ENCODE measurements at places on chromosomes 2 and 18. TPM values are rescaled to one million over a fixed set of nuclear protein-coding genes. Genes with fewer than 3 reads are reported as not detected.

PLA2R1 gene
- total RNA-seq = not detected

HOXD12 gene
- not detected for total RNA-seq

PLGLB1 gene
- total RNA-seq = 0.92 TPM

CDH20 gene
- total RNA-seq = not detected

NEU4 gene
- not detected for total RNA-seq

GRB14 gene
- 0.25 TPM for total RNA-seq

- no peak for DNase-seq
Observed at GRCh38 chr2:23092831-23093230, 292.1 kb upstream of the KLHL29 start.

DNA sequence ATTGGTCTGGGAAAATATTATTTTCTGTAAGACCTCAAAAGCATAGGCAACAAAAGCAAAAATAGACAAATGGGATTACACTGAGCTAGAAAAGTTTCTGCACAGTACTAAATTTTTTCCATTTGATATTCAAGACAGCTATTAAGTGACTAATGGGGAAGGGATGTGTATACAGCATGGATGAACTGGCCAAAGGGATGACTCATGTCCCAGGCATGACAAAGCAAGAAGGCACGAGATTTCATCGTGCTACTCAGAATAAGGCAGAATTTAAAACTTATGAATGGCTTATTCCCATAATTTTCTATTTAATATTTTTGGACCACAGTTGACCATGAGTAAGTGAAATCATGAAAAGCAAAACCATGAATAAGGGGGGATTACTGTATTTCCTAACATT is 1250.1 kb upstream of the GYPC start:
- no peak for DNase-seq

DNA sequence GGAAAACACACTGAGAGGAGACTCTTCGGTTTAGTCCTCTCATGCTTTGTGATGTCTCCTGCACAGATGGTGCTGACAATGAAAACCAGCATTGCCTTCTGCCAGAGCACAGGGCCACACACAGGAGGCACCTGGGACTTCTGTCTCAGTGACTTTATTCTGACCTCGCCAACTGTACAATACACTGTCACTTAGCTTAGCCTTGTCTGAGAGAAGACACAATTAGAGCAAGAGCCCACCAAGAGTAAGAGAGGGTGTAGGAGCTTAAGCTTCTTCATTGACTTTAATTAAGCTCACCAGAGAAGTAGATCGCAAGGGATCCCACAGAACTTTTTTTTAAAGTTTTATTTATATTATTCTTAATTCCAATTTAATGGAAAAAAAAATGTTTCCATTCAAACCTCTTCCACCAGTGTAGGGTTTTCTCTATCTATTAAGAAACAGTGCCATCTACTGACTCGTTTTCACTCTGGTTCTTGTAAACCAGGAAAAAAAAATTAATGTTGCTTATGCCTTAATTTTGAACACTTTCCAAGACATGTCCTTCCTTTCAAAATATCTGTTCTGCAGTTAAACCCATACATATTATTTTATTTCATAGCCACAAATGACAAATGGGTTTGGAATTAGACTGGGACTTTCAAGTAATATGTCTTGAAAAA is 42.4 kb upstream of the DDX18 start:
- peak; percentile 14 for DNase-seq

- no peak for DNase-seq
Observed at GRCh38 chr2:88170472-88170892, 336 bp downstream of the THNSL2 start.

DNA sequence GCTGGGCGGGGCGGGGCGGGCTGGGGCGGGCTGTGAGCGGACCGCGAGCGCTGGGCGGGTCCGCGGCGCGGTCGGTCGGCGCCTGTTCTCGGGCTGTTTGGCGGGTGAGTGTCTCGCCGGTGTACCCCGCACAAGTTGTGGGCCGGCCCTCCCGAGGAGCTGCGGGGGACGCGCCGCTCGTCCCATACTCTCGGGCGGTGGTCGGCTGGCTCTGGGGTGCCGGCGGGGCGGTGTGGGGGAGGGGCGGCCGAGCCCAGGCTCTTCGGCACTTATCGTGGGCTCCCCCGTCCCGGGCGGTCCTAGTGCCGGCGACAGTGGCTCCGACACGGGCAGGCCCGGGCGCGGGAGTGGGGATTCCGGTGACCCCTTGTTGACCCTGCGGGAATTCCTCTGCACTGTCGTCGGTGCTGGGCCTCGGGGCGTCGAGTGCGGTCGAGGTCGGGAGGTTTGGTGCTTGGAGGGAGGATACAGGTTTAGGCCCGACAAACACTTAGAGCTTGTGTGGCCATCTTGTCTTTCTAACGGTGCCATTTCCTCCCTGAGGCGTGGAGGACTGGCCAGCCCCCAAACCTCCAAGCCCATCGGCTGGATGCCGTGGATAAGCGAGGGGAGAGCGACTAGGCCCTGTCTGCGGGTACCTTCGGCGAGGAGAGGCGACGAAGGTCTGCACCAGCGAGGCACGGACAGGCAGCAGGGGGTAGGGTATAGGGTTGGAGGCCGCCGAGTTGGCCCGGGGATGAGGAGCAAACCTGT is at the start of gene SEPTIN2:
SEPTIN2 (plus strand) TSS at position 47 of the 753 bp plus-strand sequence. CDS start 8,308 bp downstream, outside the sequence.
- DNase-seq = peak; percentile 67

DNA sequence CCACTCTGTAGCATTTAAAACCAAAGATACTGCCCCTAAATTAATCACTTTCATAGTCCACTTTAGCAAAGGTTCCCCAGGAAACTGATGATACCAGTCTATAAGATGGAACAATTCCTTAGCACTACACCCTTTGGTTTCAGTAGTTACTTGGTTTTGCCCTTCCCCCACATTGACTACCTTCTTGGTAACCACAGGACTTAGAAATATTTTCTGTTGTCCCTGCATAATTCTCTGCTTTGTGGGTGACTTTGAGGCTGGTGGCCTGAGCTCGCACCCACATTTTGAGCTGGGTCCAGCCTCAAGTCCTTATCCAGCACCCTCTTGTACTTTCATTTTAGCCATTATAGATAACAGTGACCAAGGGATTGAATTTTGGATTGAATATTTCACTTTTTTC is 23.1 kb downstream of the ELP2 start:
- no peak for DNase-seq

DNA sequence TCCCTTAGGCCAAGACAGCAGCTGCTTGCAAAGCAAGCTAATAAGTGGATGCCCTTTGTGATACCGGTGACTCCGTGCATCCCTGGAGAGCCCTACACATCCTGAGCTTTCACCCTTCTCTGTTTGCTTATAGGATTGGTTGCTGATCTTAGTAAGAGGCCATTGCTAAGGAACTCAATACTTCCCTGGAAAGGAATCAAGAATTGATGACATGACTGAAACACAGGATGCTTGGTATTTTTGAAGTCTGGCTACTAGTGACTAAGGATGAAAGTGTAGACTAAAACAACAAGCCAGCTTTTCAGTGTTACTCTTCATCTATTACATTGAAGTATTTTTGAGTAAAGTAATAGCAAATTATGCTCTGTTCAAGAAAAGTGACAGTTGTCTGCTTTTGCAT is 123.0 kb upstream of the SERPINE2 start:
- DNase-seq = no peak

DNA sequence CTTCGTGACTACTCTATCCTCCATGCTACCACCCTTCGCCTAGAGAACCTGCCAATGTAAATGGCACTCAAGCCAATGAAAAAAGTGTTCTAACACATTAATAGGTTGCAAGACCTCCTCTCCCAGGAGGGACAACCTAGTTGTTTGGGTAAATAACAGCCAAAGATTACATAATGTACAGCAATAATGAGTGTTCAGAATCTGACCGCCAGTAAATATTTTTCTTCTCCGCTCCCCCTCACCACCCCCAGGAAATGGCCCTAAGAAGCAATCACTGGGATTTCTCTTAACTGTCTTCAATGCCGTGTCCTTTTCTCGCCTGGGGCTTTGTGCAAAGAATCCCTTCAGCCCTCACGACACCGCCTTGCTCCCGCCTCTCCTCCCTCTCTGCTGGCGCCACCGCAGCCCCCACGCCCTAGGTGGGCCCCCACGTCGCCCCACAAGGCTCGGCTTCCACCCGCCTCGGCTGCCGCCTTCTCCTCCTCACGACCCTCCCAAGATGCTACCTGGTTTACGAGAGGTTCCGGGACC is 458 bp downstream of the HYCC2 start:
- DNase-seq = peak; percentile 58

DNA sequence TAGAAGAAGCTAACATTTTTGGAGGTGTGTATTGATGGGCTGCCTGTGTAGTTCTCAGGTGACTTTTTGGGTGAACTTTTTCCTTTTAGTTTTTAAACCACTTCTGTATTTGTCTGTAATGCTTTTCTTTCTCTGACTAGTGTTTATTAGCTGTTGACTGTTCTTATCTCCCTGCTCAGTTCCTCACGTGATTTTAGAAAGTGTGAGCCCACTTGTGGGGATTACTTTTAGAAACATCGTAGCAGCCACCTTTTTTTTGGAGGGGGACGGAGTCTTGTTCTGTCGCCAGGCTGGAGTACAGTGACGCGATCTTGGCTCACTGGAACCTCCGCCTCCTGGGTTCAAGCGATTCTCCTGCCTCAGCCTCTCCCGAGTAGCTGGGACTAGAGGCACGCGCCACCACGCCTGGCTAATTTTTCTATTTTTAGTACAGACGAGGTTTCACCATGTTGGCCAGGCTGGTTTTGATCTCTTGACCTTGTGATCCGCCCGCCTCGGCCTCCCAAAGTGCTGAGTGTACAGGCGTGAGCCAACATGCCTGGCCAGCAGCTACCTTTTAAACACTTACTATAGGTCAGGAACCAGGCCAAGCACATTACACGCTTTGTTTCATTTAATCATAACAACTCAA is 9.2 kb upstream of the CDKL4 start:
- DNase-seq = no peak

DNA sequence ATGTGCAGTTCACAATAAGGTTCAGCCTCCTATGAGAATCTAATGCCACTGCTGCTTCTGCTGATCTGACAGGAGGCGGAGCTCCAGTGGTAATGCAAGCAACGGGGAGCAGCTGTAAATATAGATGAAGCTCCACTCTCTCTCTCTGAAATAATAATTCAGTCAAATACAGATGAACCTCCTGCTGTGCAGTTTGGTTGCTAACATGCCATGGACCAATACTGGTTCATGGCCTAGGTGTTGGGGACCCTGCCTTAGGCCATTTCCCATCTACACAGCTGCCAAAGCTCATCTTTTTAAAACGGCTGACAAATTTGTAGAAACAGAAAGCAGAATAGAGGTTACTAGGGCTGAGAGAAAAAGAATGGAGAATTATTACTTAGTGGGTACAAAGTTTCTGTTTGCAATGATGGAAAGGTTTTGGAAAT is 10.7 kb upstream of the HNRNPA3 start:
- no peak for DNase-seq

GRCh38 chr2:33077844-33078243 is 131.1 kb downstream of the LTBP1 start:
- DNase-seq = no peak

DNA sequence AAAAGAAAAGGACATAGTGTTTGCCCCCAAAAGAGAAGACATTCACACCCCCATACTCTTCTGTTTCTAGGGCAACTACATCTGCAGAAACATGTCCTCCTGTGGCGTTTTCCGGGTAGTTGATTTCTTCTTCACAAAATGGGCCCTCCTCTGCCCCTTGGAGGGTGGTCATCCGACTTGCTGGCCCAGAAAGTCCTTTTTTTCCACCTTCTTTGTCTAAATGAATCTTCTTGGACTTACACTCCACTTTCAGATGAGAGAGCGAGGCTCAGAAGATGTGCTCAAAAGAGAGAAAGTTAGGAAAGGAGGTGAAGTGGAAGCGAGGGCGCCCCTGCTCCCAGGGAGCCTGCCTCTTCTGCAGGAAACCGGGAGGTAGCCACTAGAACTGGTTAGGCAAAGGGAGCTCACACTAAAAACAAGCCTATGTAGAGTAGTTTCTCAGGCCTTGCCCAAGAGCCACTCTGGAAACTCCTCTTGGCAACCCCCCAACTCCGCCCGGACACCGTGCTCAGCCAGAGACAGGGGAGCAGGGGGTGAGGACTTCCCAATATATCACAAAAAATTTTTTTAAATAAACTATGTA is 10.2 kb upstream of the SIX3 start:
- DNase-seq = no peak

GRCh38 chr2:2573205-2573604 is 242.1 kb upstream of the MYT1L start:
- DNase-seq = no peak

DNA sequence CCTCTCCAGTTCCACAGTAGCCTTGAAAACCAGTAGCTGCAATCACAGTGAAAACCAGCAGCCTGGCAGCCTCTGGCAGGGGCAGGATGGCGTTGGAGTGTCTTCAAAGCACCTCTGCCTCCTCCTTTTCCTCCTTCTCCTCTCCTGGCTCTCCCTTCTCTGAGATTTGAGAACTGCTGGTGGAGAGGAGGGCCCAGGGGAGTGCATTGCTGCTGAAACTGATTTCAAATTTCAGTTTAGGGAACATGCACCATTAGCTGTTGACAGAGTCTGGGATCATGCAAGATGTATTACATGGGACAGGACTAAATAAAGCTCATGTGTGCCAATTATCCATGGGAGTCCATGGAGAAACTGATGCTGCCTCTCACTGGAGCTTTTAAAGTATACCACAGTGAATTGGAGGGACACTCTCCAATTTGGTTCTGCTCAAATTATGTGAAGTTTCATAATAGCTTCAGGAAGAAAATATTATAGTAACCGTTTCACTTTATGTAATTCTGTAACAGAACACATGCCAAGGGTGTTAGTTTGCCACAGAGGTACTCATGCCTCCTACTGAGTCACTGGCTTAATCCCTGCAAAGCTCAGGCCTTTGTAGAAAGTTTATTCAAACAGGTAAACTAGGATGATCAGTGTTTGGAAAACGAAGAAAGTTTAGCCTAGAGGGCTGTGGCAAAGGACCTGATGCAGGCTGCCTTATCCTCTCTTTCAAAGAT is 146.1 kb downstream of the PRPF40A start:
- DNase-seq = no peak

- no peak for DNase-seq
Observed at GRCh38 chr2:16650287-16651249, 15.1 kb downstream of the CYRIA start.

DNA sequence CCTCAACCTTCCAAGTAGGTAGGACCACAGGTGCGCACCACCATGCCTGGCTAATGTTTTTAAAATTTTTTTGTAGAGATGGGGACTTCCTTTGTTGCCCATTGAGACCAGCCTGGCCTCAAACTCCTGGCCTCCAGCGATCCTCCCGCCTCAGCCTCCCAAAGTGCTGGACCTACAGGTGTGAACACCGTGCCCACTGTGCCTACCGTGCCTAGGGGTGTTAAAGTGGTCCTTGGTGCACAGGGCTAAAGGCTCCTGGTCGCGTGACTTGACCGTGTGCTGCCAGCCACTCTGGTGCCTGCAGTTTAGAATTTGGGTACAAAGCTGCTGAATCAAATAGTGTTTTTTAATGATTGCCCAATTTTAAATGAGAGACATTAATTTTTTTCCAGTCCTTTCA is 51.0 kb upstream of the KCNG2 start:
- no peak for DNase-seq

Data from G401 (cell line).